ENCODE measurements at places on chromosomes 2 and 18.
A peak's percentile ranks its signal among the peaks of the same experiment; 100 is the strongest.

- DNase-seq: no peak
Measured at GRCh38 chr2:26268213-26268612, 23.5 kb downstream of the HADHB start.

- no peak for DNase-seq
Measured at GRCh38 chr2:133025004-133025403, 355.0 kb upstream of the LYPD1 start.

- peak; percentile 5 for DNase-seq
Measured at GRCh38 chr2:45182667-45183295, 173.5 kb upstream of the SIX2 start.

DNA sequence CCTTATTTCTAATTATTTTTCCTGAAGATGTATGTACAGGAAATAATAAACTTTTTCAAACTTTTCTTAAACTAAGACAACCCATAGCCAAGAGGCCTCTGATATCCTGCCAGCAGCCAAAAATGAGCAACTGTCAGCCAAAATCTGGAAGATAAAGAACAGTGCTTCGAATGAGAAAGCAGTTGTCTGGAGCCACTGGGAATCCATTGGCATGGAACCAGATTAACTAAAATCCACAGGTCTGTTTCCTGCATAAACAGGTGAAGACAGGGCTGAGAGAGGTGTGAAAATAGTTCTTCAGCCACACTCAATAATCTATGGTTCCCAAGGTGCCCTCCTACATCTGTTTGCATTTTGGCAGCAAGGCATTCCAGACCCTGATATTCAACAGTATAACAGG is 1076.7 kb upstream of the PIK3C3 start:
- DNase-seq: no peak

GRCh38 chr2:39696838-39697237 is 31.1 kb downstream of the TMEM178A start:
- no peak for DNase-seq

- no peak for DNase-seq
Measured at GRCh38 chr2:88897715-88898114, 206.2 kb downstream of the RPIA start.

GRCh38 chr2:222399038-222399783 is 25.1 kb upstream of the SGPP2 start:
- DNase-seq: no peak

DNA sequence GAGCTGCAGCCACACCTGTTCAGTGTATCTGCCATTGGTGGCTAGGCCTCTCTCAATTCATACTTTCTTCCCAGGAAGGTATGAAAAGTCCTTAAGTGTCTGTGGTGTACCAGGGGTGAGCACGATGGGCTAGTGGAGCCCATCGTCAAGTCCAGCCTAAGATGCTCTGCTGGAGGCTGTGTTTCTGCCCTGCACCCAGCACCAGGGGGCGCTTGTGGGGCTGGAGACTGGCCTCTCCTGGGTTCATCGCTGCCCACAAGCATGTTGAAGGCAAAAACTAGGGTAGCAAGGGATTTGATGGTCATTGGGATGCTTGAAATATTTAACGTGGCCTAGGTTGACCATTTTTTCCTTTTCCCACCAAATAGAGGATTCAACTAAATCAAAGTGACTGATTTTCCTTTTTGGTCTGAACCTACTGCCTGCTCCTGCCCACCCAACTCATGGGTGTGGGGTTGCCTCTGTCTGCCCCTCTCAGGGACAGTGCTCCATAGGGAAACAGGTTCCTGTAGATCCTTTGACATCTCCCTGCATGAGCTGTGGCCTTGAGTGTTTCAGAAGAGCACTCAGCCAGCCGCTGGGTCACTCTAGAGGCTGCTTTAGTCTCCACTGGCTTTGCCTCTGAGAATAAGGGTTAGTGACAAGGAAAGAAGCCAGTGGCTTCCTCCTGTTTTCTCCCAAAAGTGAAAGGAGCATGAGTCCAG is 59.0 kb downstream of the TPGS2 start:
- peak; percentile 24 for DNase-seq

DNA sequence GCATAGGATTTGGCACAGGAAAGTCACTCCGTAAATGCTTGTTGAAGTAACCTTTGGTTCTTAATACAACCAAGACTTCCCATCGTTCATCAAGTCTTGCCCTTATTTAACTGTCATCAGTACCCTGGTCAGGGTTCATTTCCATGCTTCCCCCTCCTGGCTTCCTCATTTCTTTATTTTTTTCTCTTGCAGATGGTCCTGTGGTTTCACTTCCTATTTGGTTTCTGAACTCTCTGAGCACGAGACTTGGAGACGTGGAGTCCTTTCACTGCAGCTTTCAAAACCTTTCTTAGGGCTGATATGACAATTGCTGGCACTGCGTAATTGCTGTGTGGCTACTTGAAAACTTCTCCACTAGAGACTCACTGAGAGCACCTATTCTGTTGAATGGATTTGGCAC is 59.9 kb upstream of the PID1 start:
- no peak for DNase-seq

DNA sequence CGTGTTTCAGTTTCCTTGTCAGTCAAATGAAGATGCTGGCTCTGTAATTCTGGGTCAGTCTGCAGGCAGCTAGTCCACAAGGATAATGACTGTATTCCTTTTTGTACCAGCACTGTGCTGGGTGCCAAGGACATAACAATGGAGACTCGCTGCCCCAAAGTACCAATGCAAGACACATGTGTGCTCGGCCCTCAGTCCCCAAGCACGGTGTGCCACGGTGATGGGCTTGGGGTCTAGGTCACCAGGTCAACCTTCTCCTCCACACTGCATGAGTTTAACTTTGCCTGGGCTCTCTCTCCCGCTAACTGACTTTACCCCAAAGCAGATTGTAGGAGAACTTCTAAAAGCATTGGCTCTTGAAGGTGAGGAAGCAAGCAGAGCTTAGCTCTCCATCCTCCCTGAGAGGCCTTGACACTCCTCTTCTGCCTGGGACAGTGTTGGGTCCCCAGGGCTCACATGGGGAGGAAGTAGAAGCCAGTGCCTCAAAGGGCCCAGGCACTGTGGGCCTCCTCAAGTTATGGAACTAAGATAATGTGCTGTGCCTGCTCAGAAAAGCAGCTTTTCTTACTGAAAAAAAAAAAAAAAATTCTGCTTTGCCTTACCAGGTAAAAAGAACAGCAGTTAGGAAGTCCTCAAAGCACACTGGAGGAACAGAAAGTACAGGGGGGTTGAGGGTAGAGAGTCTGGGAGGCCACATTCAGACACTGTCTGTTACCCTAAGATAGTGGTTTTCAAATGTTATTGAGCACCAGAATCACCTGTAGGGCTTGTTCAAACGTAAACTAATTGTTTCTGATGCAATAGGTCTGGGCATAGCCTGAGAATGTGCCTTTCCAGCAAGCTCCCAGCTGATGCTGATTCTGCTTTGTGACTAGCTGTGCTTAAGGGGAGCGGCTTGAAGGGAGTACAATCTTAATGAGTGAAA is 276.4 kb upstream of the CXCR4 start:
- DNase-seq: no peak

- DNase-seq: no peak
Measured at GRCh38 chr2:8215982-8216381, 465.9 kb upstream of the ID2 start.

GRCh38 chr2:205760157-205760556 is 77.9 kb downstream of the NRP2 start:
- DNase-seq: no peak

DNA sequence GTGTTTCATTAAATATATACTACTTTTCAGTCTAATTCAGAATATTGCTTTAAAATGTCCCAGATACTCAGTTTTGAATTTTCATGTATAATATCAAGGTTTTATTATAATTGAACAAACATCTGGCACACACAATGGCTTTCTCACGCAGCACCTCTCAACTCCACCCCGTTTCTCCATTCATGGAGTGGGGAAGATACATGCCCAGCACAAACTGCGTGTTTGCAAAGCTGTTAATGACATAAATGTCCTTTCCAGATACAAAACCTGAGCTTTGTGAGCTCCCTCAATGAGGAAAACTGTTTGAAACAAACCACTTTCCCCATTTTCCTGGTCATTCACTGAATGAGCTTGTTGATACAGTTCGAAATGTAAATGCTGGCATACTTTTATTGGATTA is 150.3 kb upstream of the RASGRP3 start:
- DNase-seq: no peak

DNA sequence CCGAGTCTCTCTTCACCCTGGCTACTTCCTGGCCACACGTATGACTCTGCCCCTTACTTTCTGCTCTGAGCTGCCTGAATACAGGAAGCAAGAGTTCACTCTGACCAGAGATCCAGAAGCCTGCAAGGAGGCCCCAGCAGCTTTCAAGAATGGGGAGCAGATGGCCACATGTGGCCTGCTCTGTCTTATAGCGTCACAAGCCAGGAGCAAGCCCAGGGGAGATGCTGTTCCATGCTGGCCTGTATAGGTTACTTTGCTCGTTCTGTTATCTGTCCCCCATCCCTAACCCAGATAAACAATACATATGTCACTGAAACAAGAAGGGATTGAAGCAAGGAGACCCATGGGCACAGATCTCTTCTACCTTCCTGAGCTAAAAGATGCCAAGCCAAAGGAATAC is 4.3 kb downstream of the PNKD start:
- DNase-seq: no peak

DNA sequence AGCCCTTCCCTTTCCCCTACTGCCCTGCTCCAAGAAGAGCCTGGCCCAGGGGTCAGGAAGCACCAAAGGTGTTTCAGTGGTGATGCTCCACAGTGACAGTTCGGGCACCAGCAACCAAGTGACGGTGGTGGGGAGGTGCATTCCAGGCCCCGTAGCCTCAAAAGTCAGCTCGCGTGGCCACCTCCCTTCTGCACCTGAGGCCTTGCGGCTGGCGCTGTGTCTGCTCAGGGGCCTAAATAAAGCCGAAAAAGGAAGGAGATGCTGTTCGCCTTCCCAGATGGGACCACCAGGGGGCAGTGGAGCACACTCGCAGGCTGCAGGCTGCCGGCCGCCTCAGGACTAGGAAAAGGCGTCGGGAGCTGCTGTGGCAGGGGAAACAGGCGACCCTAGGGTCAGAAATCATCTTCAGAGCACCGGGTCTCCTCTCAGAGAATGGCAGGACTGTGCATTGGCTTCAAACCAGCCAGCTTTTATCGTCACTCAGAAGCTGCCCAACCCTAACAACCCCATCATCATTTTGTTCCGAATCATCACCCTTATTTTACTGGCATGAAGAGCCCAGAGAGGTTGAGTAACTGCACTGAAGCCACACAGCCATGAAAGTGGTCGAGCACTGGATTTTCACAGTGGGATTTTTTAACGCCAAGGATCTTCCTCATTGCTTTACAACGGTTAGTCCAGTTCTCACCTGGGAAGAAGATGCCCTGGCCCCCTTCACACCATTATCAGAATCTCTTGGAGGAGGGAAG is 213.0 kb upstream of the CELF4 start:
- DNase-seq: peak; percentile 56

GRCh38 chr2:98374286-98374685 is 28.0 kb downstream of the CNGA3 start:
- DNase-seq: no peak

GRCh38 chr2:128589681-128590080 is 271.0 kb upstream of the HS6ST1 start:
- no peak for DNase-seq

DNA sequence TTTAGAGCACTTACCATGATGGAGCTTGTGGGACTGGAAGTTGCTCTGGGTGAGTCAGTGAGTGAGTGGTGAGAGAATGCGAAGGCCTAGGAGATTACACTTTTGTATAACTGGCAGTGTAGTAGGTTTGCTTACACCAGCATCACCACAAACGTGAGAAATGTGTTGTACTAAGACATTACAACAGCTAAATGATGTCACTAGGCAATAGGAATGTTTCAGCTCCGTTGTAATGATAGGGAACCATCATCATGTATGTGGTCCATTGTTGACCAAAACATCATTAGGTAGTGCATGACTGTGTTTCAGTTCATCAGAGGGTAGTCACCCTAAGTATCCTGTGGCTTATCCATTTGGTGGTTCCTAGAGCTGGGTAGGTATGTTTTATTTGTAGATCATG is 11.9 kb downstream of the ZNF407 start:
- no peak for DNase-seq

DNA sequence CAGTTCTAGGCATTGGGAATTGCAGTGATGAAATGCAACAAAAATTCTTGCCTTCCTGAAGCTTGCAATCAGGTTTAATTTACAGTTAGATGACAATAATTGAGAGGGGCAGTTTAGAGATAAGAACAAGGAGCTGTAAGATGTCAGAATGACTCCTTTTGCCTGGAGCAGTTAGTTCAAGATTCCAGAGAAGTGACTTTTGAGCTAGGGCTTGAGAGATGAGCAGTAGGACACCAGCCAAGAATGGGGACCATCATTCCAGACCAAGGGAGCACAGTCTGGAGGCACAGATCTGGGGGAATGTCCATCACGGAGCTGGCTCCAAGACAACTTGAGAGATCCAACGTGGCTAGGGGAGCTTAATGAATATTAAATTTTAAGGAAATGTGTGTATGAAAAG is 26.8 kb downstream of the CACNB4 start:
- DNase-seq: no peak

GRCh38 chr2:217270485-217271121 is 410.7 kb upstream of the TNP1 start:
- no peak for DNase-seq

GRCh38 chr2:104163611-104164130 is 690.2 kb upstream of the POU3F3 start:
- DNase-seq: no peak

GRCh38 chr2:45180033-45180746 is 170.9 kb upstream of the SIX2 start:
- DNase-seq: peak; percentile 13

GRCh38 chr2:11145350-11145749 is 9.9 kb upstream of the SLC66A3 start:
- no peak for DNase-seq

DNA sequence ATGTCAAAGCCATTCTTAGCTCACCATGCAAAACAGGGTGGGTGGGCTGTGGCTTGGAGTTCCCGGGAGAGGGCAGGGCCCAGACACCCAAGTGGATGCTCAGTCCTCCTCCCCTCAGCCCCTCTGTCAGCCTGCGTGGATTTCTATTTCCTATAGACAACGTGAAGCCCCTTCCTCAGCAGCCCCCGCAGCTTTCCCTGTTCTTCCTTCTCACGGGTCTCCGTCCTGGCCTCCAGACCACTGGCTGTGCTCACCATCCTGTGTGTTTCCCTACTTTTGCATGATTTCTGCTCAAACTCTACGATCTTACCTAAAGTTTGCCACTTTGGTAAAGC is 155.0 kb upstream of the PXDN start:
- DNase-seq: no peak

DNA sequence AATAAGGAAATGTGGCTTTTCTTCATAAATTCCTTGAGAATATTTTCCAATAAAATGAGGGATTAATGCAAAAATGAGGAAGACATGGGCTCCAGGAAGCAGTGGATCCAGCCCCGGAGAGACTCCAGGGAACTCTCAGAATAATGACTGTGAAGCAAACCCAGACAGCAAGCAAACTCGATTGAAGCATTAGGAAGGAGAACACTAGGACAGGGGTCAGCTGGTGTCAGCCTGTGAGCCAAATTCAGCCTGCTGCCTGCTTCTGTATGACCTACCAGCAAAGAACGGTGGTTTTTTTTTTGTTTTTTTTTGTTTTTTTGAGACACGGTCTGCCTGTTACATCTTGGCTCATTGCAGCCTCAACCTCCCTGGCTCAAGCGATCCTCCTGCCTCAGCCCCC is 274.3 kb upstream of the FBXO11 start:
- no peak for DNase-seq

- no peak for DNase-seq
Measured at GRCh38 chr18:51461956-51462355, 264.5 kb upstream of the MEX3C start.

All from activated CD8-positive, alpha-beta T cell treated with anti-CD3 and anti-CD28 coated beads, Interleukin-2, amount 10 ng/mL, durations not matched to agents 7 days and 5 days (primary cell).